ENCODE measurements at places on chromosomes 6 and 20.

DNA sequence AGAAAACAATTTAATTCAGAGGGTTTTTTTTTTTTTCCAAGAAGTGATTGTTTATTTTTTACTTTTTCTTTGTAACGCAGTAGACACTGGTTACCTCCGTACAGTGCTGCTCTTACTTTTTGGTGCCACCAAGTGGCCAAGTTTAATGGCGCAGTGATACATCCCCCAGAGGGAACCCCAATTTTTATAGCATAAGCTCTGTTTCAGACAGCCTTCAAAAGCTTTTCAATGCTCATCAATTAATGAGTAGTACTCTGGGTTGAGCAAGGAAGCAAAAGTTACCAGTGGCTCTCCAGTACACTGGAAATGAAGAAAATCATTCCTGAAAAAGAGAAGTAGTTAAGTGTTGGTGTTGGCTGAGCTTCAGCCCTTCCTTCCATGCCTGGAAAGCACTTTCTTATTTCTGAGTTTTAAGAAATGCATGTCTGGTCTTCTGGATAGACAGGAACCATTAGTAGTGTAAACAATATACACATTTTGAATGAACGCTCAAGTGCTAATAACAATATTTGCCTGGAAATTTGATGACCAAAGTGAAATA, 129.1 kb upstream of the SMLR1 start:
- peak; percentile 80 for DNase-seq

- no peak for DNase-seq
Measured at GRCh38 chr6:16301511-16301910, 63.1 kb downstream of the GMPR start.

- no peak for DNase-seq
Measured at GRCh38 chr6:169906688-169907418, 155.4 kb downstream of the ERMARD start.

GRCh38 chr6:2866171-2866846, 24.6 kb upstream of the SERPINB1 start:
- no peak for DNase-seq

- DNase-seq, result peak; percentile 91
Measured at GRCh38 chr6:29628419-29629281, 4.3 kb downstream of the GABBR1 start.

- DNase-seq, result no peak
Measured at GRCh38 chr20:31967830-31968249, at the start of gene XKR7. Gene XKR7 (plus strand): TSS chr20:31968151. CDS start chr20:31968176, 25 bp downstream.

GRCh38 chr6:96575359-96575758, 12.4 kb downstream of the FHL5 start:
- DNase-seq, result no peak

- DNase-seq, result no peak
Measured at GRCh38 chr20:49279677-49280462, 2.0 kb upstream of the ZNFX1 start.

GRCh38 chr6:11006061-11006460, 38.0 kb downstream of the ELOVL2 start:
- DNase-seq, result no peak

- DNase-seq, result peak; percentile 76
Measured at GRCh38 chr20:10469599-10469998, 34.5 kb downstream of the SLX4IP start.

- no peak for DNase-seq
Measured at GRCh38 chr6:36229223-36229622, 32.7 kb downstream of the BRPF3 start.

DNA sequence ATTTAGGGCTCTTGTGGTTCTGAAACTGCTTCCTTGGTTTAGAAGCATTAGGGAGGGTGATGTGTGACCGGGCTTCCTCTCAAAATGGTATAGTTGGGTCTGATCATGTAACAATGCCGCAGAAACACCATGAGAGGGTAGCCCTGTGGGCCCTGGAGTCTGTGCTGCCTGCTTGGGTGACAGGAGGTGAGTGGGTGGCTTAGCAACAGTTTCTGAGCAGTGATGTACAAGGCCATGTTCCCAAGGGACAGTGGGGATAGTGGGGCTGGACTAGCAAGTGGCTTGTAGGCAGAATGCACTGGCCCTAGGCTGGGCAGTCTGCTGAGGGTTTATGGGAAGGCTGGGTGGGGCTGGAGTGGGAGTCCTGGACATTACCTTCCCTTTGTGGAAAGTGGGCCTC, 106.9 kb upstream of the MYL9 start:
- no peak for DNase-seq

GRCh38 chr20:38790200-38791053, 15.1 kb upstream of the PPP1R16B start:
- peak; percentile 43 for DNase-seq

- no peak for DNase-seq
Measured at GRCh38 chr6:130136798-130137197, 86.0 kb downstream of the SAMD3 start.

- no peak for DNase-seq
Measured at GRCh38 chr20:60751826-60752225, 500.2 kb upstream of the CDH4 start.

GRCh38 chr6:141528596-141528995, 604.1 kb upstream of the GJE1 start:
- no peak for DNase-seq

DNA sequence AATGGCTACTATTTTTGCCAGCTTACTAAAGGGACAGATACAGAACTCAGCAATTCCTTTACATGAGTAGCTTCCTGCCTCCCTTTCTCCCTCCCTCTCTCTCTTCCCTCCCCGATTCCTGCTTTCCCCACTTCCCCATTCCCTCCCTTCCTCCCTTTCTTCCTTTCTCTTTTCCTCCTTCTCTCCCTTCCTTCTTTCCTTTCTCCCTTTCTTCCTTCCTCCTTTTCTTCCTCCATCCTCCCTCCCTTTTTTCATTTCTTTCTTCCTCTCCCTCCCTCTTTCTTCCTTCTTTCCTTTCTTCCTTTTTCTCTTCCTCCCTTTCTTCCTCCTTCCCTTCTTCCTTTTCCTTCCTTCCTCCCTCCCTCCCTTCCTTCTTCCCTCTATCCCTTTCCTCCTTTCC, 178.1 kb downstream of the RNF144B start:
- DNase-seq, result no peak

GRCh38 chr6:21431526-21431925, 162.0 kb upstream of the SOX4 start:
- no peak for DNase-seq

- no peak for DNase-seq
Measured at GRCh38 chr6:4322134-4322845, 186.9 kb upstream of the ECI2 start.

DNA sequence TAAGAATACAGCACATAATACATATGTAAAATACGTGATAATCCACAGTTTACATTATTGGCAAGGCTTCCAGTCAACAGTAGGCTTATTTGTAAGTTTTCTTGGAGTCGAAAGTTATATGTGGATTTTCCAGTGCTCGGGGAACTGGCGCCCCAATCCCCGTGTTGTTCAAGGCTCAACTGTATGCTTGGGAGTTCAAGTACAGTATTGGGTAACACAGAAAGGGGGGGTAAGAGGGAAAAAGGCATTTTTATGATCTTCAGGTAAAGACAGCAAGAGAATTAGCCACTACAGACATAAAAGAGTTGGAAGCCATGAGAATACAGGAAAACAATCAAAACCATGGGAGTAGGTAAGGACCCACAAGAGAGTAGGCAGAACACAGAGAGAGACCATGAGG, 16.4 kb downstream of the PSMB1 start:
- DNase-seq, result no peak

DNA sequence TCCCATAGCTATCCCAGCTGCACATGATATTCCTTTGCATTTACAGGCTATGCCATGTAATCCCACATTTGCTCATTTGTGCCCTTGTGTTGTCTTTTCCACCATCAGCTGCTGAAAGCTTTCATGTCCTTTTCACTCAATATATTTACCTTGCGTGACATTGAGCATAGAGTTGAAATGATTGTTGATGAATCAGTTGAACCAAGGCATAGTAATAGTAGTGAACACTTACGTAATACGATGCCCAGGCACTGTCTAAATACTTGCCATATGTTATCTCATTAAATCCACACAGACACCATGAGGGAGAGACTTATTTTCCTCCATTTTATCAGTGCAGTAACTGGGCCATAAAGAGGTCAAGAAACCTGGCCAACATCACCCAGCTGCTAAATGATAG, 13.1 kb downstream of the RNF8 start:
- DNase-seq, result no peak

DNA sequence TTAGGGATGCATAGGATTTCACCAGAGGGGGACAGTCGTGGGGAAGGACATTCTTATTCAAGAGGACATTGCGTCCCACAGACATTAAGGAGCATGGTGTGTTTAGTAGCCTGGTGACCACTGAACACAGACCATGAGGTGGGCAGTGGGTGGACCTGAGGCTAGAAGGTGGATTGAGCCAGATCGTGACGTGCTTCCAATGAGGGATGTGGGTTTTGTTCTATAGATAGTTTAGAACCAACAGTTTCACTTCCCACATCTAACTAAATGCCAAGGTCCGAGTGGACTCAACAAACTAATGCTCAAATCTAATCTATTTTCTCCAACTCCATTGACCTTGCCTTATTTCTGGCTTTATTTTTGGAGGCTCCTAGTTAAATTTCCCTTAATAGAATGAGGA, 58.5 kb downstream of the OGFRL1 start:
- no peak for DNase-seq

GRCh38 chr6:107344981-107345380, 114.4 kb downstream of the PDSS2 start:
- no peak for DNase-seq

DNA sequence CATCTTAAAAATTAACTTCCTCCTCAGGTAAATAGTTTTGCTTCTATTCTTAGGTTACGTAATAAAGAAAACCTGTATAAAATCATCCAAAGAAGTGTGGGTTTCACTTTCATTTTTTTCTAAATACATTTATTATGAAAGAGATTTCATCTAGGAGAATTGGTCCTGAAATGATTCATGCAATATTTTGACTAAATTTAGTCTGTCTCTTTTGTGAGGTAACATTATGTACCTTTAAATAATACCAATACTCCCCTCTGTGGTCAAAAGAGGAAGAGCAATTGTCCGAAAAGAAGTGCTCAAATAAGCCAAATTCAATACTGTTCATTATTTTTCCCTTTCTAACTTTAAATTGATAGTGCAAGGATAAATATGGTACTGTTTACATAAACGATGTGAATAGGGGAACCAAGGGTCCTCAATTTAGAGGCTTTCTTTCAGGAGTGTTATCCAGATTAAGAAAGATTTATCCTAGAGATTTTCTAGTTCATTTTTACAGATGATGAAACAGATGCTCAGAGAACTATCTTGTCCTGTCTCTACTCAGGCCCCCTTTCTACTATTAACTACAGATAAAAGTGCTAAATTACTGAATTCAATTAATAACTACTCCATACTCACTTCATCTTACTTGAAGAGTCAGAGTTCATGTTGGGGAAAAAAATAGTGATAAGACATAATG, 26.2 kb downstream of the CYP39A1 start:
- DNase-seq, result peak; percentile 46

GRCh38 chr6:51541847-51542246, 545.6 kb downstream of the PKHD1 start:
- peak; percentile 6 for DNase-seq

DNA sequence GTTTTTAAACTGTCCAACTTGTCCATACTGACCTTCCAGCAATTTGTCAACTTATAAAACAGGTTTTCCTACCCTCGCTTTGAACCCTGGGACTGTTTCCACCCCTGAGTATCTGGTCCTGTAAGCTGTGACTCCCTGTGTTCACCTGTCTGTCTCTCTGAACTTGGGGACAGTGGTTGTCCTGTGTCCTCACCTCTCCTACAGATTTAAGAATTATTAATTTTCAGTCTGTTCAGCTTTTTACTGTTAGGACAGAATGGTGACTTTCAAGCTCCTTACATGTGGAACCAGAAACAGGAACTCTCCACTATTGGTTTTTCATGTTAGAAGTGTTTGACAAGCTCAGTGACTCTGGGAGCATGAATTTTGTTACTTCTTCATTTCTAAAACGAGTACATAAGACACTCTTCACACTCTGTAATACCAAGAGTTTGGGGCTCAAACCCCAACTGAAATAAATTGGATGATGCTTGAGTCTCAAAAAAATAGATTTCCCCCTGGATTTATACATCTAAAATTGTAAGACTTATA, 713.9 kb downstream of the COL12A1 start:
- DNase-seq, result no peak

GRCh38 chr6:143774347-143774746, 68.8 kb upstream of the LTV1 start:
- no peak for DNase-seq

DNA sequence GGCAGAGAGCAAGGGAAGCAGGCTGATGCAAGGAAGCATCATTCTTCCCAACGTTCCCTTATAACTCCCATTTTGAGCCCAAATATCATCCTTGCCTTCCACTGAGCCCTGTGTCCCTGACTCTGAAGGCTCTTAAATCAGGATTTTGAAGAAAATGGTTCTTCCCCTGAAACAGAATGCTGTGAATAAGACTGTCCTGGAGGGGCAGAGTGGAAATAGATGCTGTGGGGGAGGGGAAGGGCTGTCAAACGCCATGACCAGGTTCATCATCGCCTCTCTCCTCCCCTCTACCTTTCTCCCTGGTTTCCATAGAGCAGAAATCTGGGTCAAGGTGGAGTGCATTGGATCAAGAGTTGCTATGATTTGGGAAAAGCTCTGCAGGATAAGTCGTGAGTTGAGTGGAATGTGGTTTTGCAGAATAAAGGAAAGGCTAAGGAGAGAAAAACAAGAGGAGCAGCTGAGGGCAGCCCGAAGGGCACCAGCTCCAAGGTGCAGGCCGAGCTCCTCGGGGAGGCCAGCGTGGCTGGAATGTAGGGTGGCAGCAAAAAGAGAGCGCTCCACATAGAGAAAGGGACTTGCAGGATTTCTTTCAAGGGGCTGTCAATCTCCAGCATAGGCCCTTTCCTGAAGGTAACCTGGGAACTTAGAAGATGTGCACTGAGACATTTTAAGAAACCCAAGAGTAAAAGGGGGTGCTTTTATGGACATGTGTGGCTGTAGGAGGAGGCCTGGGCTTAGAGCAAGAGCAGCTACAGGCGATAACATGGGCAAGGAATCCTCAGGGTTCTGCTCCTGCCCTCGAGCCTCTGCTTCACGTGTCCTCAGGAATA, 120.8 kb upstream of the CDYL start:
- no peak for DNase-seq

GRCh38 chr20:11451793-11452291, 465.9 kb upstream of the BTBD3 start:
- no peak for DNase-seq

DNA sequence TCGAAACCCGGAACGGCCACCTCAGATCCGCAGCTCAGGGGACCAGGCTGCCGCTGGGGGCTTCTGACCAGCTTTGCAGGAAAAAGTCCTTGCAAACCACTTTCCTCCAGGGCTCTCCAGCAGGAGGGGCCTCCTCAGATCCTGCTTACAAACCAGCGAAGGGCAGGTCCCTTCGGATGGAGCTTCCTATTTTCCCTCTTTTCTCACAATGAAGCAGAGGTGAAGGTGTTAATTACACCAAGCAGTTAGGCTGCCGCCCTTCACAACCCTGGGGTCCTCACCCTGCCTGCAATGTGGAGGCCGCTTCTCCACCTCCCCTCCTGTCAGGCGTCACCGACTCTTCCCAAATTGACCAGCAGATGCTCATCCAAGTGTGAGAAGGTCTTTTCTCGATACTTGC, 5.7 kb downstream of the ARHGAP40 start:
- DNase-seq, result no peak

GRCh38 chr6:159084493-159085091, 39.8 kb upstream of the TAGAP start:
- peak; percentile 80 for DNase-seq

- no peak for DNase-seq
Measured at GRCh38 chr6:162438980-162439379, 288.6 kb downstream of the PRKN start.
